Trophoblast cell (in vitro differentiated cells and primary cell): ENCODE measurements at places on chromosomes 7 and 10.

- no peak for DNase-seq
Observed at GRCh38 chr7:142177869-142178268, 66.4 kb downstream of the MGAM2 start.

DNA sequence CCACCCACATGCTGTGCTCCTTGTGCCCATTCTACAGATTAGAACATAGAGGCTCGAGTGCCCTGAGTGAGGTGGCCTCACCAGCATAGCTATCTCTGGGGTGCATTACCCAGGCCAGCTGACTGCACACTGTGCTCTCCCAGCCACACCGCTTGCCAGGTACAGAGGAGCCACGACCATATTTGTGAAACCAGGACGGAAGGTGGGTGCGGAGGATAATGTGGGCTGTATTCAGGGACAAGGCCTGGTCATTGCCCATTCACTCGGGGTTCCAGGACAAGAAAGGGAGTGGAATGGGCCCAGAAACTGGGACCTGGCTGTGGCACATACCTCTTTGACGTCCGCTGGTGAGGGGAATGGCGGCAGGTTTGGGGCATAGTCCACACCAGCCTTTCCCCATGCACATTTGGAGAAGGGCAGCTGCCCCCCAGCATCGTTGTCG is 236.0 kb downstream of the TNS3 start:
- DNase-seq, result no peak

DNA sequence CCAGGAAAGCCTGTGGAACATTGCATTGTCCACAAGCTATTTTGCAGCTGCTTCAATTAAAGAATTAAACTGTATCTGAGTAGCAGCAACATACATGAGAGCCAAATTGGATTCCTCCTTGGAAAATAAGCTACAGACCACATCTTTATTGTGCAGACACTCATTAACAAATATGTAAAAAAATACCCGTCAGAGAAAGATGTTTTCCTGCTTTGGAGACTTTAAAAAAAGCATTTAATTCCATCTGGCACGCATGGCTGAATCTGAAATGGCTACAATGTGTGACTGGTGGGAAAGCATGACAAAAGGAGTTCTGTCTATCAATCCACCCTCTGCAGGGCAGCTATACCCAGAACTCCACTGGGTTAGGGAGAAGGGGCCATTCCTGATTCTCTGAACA is 73.1 kb upstream of the HPS1 start:
- DNase-seq, result no peak

GRCh38 chr10:104824380-104825006 is 183.4 kb downstream of the SORCS3 start:
- DNase-seq, result no peak

DNA sequence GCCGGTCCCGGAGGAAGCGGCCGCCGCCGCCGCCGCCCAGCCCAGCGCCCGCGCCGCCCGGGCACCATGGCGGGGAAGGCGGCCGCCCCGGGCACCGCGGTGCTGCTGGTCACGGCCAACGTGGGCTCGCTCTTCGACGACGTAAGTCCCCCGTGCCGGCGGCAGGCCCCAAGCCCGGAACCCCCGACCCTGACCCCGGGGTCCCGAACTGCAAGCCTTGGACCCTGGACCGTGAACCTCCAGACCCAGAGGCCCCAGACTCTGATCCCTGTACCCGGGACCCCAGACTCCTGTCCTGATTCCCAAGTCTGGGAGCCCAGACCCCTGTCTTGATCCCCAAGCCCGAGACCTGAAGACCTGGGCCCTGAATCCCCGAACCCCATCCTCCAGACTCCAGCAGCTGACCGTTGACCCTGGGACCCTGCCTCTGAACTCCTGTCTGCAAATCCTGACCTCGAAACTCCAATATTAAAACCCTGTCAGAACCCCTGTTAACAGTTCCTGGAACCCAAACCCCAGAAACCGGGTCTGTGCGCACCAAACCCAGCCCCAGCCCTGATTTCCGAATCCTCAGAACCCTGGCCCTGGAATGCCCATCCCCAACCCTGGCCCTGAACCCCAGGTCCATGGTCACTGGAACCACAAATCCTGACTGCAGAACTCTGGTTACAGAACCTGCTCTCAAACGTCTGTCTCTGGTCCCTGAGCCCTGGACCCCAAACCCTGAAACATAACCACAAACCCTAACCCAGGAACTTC is 623 bp downstream of the INPP5A start:
- DNase-seq, result no peak

- DNase-seq, result no peak
Observed at GRCh38 chr7:70240873-70241272, 642.6 kb downstream of the AUTS2 start.

- no peak for DNase-seq
Observed at GRCh38 chr7:112926018-112926417, 135.8 kb upstream of the TMEM168 start.

DNA sequence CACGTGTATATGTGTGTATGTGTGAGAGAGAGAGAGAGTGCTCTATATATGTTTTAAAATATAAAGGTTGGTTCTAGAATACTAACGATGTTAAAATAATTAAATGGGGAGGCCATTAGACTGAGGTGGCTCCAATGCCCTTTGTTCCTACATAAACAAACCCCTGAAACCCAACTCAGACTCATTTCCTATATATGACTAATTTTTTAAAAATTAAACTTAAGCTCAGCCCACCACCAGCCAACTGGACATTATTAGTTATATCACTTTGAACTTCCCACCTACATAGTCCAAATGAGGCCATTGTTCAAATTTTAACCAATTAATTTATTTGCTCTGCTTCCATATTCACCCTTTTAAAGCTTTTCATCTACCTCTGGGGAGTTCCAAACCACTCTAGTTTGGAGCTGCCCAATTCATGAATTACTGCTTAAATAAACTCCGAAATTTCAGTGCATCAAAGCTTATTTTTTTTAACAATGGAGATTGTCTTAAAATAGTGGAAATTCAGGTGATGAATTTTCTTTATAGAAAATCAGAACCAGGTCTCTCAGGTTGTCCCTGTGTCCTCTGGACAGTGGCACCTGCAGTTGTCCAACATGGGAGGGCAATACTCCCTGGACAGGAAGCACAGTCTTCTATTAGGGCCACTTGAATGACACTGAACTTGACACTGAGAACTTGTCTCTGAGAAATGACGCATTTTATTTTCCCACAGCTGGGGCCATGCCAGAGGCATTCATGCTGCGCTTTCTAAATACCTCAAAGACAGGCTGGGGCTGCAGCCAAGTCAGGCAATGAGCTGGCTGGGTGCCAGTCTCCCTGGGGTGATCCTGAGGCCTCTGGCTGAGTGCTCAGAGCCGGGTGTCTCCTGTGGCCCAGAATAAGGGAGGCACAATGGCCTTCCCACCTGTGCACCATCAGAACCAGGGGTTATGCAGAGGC is 109.5 kb upstream of the TMEM72 start:
- peak; percentile 6 for DNase-seq

DNA sequence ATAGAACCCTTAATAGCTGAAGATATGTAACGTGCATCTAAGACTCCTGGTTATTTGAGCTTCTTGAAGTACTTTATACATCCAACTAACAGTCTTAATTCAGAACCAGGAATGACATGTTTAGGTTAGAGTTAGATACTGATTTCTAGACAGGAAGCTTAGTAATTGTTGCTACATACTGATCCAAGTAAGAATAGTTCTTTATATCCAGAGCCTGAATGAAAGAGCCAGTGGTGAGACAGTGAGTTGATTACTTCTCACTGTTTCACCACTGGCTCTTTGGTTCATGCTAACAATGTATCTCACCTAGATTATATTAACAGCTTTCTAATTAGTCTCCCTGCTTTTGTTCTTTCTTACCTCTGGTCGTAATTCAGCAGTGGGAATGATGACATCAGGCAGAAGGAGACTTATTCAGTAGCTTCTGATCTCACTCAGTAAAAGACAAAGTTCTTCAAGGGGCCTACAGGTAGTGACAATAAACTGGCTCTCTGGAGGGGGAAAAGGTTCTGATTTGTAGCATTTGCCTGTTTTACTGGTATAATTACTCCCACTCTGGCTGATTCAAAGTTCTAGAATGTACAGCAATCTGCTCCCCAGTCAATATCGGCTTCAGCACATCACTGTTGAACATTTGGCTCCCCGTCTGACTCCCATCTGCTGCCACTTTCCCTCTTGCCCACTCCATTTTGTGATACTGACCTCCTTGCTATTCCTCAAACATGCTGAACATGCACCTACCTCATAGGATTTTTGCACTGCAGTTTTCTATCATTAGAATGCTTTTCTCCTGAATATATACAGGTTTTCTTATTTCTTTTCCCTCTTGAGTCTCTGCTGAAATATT is 29.1 kb downstream of the MCU start:
- DNase-seq, result no peak

DNA sequence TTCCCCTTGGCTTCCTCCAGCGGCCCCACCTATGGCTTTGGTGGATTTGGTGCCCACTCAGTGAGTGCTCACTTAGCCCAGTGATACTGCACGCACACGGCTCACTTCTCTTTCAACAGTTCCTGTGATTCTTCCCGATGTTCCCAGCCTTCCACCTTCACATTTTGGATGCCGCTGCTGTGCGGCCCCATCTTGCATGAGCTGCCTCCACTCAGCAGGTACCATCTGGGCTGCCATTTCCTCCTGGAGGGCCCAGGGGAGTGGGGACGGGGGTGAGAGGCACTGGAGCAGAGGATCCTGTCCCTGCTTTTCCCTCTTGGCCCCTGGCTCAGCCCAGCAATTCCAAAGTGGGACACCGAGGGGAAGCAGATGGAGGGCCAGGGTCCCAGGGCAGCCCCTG is 323.3 kb upstream of the ZNF32 start:
- no peak for DNase-seq
